ENCODE measurements at places on chromosomes 3 and 15.

DNA sequence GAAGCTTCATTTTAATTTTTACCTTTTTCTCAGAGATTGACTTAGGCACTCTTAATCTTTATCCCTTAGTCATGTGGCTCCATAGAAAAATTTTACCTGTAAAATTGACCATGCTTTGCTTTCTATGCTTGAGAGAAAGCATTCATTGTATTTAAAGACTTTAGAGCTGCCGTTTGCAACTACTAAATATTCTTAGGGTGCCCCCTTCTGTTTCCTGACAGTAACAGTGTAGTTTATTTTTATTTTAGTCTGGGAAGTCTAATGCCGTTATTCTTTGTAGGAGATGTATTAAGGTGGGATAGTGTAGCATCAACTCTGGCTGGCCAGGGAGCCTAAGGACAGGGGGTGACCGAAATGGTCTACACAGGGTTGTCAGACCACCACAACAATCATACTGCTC is 84.5 kb upstream of the SYNPR start:
- DNase-seq = peak; percentile 53

GRCh38 chr15:72604794-72605193 is 49.7 kb upstream of the GOLGA6B start:
- no peak for DNase-seq

DNA sequence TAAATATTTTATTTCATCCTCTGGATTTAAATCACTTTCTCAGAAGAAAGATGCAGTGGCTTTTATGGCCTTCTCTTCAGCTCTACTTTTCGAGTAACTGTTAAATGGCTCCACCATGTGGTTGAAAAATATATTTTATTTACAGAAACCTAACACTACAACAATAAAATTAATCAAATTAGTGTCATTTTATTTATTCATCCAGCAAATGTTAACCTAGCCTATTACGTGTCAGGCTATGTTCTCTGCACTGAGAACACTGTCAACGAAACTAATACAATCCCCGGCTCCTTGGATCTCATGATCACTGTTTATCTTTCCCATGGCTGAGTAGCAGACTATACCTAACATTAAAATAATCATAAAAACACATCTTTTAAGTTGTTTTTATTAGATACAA is 148.0 kb upstream of the OSTN start:
- DNase-seq = no peak

DNA sequence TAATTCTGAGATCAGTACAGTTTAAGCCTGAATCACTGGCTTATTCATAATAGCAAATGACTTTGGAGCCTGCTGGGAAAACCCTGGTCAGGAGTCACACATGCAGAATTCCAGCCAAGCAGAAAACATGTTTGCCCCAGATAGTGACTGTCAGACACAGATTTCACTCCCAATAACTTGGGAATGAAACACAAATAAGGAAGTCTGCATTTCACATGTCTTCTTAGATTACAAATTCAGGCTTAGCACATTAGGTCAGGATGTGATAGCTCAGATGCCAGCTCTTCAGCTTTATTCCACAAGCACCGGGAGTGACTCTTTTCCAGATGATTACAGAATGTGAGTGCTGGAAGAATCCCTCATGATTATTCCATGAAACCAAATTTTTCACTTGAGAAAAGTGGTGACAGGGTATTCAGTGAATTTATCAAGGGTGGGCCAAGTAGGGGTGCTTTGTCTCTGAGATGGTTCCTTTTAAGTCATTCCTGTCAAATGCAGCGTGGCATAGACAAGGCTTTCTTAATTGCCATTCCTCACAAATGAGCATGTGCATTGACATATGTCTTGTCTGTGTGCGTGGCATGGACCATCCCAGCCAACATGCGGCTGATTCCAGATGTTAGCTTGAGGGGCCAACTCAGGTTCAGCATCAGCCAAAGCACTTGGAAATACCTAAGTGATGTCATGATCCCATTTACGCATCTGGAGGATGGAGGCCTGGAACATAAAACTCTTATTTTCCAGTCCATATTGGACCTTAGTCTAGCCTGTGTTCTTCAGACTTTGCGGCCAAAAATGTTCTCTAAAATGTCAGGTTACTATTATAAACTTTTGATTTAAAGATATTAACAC is 191.0 kb downstream of the EPHB1 start:
- DNase-seq = peak; percentile 31

GRCh38 chr3:24220859-24221657 is 273.6 kb downstream of the THRB start:
- DNase-seq = peak; percentile 95

DNA sequence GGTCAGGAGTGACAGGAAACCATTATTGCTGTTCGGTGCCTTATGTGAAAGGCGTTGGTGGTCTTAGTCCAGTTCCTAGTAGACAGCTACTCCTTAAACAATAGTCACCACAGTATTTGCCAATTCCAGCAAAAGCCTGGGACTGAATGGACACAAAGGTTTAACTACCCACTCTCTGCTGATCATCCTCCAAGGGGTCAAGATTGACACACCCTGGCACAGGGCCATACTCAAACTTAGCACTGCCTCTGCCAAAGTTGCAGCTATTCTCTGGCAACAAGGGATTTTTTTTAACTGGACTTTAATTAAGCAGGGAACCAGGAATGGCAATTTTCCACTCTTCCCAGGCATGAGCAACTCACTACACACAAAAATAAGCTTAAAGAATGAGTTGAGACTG is 193.9 kb downstream of the NLGN1 start:
- DNase-seq = no peak

DNA sequence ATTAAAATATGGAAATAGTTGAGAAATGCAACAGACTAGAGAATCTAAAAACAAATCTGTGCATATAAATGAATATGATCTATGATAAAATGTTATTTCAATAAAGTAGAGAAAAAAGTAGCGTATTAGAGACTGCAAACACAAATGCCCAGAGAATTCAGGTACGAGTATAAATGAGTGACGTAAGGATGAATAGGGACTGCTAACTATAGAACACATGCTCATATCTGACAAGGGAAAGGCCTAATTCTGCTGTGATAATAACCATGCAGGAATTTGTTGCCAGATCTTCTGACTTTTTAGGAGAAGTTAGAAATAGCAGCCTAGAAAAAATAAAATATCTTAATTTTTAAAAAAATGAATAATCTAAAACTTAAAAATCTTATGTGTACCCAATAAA is 73.1 kb downstream of the ESYT3 start:
- no peak for DNase-seq

DNA sequence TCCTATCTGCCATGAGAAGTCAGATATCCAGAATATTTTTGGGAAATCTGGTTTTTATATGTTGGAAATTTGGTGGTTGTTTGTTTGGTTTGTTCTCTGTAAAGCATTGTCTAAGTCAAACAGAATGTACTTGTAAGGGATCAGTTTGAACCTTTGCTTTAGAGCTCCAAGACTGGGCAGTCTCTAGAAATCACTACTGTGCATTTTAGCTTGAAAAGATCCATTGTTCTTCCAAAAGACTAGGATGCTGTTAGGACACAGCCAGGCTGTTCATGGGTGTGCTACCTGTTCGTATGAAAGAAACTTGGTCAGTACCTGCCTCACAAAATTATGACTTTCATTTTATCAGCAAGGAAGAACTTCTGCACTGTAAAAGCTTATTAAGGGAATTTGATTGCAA is 182.6 kb downstream of the WDR72 start:
- DNase-seq = no peak

GRCh38 chr15:71646767-71647486 is 163.4 kb upstream of the NR2E3 start:
- no peak for DNase-seq

GRCh38 chr3:195041871-195042742 is 228.9 kb downstream of the XXYLT1 start:
- DNase-seq = no peak

DNA sequence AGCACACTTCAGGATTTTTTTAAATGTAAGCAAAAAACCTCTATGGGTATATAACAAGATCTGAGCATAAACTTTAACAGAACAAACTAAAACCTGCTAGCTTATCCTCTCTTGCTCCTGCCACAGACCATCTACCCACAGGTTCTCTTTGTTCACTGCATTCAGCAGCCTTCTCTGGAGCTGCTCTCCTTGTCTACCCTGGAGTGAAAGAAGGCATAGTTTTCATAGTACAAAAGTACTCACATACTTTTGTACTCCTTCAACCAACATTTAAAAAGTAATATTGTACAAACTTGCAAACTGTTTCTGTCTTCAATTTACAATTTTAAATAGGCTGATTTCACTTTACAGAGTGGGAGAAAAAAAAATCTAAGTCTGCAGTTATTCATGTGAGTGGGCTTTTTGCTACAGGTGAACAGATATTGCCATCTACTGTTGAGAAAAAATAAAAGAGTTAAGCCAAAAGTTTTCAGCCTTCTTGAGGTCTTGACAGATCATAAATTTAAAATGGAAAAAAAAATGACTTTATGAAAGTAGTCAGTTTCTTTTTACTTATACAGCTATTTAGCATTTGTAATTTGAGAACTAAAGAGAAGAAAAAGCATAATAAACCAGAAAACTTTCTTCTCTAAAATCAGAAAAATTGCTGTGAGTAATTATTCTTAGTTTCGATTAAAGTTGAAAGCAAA is 20.4 kb downstream of the TERC start:
- DNase-seq = no peak

DNA sequence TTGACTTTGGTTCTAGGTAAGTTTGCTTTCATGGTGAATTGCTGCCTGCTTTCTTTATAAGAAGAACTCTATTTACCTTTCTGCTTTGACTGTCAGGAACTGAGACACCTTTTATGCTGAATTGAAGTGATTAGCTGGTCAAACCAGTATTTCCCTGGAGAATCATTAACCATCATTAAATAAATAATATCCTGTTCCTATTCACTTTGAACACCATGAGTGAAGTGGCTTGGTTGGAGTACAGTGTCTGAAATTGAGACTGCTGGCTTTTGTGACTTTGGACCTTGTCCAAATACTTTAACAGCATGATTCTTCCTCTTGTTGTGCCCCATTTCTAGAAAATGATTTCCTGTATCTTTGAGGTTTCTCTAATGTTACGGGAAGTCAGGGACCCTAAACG is 5.6 kb upstream of the TMEM62 start:
- no peak for DNase-seq

DNA sequence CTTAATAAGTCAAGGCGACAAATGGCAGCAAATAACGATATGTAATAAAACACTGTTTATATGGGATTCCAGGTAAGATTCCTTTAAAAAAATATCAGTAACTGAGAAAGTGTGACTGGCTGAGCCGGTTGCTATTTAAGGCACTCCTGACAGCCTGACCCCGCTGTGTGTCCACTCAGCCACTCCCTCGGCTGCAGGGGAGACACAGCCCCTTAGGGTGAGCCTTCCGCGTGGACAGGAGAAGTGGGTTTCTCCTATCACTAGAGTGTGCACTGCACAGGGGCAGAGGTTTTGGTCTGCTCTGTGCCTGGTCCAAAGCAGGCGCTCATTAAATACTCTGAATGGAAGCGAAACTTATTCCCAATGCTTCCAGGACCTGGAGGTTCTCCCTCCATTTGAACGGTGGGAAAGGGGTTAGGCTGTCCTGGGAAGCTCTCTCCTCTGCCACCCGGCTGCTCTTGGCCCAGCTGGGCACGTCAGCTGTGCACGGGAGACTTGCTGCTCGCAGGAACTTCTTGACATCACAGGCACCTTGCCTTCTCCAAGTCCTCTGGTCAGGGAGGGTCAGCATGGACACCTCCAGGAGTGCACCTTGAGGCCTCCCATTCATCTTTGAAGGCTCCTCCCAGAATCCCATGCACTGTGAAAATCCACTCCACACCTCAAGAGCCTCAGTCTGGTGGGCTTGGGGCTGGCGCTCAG is 43.3 kb upstream of the SLCO2A1 start:
- no peak for DNase-seq

DNA sequence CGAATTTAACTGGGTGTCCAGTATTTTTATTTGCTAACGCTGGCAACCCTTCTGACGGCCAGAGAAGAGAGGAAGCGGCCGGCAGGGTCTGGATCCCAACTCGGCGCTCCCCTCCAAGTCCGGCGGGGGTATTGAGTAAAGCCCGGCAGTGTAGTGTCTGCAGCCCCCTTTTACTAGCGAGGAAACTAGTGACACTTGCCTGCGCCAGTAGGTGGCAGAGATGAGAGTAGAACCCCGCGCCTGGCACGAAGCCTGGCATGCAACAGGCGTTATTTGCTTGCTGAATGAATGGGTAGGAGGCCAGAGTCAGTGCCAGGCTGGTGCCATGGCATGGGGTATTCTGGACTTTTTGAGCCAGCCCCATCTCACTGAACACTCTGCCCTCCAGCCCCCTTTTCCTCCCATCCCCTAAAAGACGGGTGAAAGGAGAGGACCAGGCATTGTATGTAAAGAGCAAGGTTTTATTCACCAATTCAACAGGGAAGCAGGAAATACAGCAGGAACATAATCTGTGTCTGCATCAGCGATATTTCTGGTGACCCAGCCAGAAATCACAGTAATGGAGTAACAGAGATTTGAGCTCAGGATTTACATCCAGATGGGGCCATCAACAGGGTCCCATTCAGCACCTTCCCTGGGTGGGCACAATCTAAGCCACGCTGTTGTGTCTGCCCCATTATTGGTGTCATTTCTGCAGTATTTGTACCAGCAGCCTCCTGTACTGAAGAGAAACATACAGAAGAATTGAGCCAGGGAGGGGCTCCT is 788 bp upstream of the WDR73 start:
- peak; percentile 82 for DNase-seq

DNA sequence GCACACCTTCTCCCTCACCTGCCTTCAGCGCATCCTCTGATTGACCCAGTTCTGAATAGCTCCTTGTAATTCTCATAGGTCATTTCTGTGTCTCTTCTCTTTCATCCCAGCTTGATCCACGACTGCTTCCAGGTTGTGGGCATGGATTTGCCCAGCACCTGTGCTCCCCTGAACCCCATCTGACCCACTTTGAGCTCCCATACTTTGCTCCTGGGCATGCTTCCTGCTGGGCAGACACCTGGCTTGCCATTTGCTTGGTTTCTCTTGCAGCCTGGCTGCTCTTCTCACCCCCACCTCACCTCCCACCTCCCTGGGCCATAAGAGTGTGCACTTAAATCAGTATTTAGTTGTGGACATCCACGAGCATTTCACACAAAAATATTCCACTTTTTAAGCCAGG is 635.5 kb downstream of the TBL1XR1 start:
- DNase-seq = no peak

DNA sequence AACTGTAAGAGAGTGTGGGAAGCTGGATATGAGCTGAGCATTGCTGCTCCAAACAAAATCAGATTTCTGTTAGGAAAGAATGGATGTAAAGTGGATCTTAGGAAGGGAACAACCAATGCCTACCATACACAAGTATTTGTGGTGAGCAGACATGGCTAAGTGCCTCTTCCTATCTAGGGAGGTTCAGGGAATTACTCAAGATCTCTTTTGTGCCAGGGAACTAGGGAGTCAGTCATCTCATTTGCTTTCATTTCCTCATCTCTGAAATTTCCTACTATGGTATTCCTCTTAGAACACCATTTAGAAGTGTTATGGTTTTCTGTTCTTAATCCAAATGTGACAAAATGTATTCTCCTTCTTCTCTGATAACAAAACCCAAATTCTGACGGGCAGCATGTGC is 396.5 kb downstream of the FHIT start:
- DNase-seq = no peak

- DNase-seq = peak; percentile 67
Observed at GRCh38 chr15:74200412-74200815, 2.2 kb downstream of the STRA6 start.

- no peak for DNase-seq
Observed at GRCh38 chr15:59886441-59886840, 117.7 kb upstream of the FOXB1 start.

GRCh38 chr3:154184582-154184981 is 63.4 kb downstream of the ARHGEF26 start:
- DNase-seq = no peak
